T-helper 17 cell (primary cell): ENCODE measurements at places on chromosomes 5 and 9. TPM values are rescaled to one million over a fixed set of nuclear protein-coding genes. Genes with fewer than 3 reads are reported as not detected.

DNA sequence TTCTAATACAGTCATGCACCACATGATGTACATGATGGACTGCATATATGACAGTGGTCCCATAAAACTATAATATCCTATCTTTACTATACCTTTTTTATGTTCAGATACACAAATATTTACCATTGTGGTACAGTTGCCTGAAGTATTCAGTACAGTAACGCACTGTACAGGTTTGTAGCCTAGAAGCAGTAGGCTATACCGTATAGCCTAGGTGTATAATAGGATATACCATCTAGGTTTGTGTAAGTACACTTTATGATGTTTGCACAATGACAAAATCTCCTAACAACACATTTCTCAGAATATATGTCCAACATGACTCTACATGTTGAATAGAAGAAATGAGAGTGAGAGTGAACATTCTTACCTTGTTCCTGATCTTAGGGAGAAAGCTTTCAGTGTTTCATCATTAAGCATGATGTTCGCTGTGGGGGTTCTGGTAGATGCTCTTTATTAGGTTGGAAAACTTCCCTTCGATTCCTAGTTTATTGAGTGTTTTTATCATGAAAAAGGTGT, 31.8 kb downstream of the AMBP start:
- H3K36me3 ChIP-seq, result no peaks in the 10 kb centered on the region
- no peak for DNase-seq
- H3K4me3 ChIP-seq, result no peak overlapping the region
- H3K4me1 ChIP-seq, result no peaks in the 10 kb centered on the region
- H3K27me3 ChIP-seq, result peaks cover 12% of the 10 kb centered on the region

Gene PCDHB15
- total RNA-seq, result 0.10 TPM

Gene SOX30
- total RNA-seq, result not detected

Gene OR1J2
- 0.30 TPM for total RNA-seq

Gene SSNA1
- 39.4 TPM for total RNA-seq
